Left lung (tissue), 14 donors: ENCODE measurements at places on chromosomes 5 and 9. TPM values are rescaled to one million over a fixed set of nuclear protein-coding genes. Genes with fewer than 3 reads are reported as not detected.

GRCh38 chr9:104092875-104093600, 1.1 kb upstream of the SMC2 start:
- DNase-seq = no peak

DNA sequence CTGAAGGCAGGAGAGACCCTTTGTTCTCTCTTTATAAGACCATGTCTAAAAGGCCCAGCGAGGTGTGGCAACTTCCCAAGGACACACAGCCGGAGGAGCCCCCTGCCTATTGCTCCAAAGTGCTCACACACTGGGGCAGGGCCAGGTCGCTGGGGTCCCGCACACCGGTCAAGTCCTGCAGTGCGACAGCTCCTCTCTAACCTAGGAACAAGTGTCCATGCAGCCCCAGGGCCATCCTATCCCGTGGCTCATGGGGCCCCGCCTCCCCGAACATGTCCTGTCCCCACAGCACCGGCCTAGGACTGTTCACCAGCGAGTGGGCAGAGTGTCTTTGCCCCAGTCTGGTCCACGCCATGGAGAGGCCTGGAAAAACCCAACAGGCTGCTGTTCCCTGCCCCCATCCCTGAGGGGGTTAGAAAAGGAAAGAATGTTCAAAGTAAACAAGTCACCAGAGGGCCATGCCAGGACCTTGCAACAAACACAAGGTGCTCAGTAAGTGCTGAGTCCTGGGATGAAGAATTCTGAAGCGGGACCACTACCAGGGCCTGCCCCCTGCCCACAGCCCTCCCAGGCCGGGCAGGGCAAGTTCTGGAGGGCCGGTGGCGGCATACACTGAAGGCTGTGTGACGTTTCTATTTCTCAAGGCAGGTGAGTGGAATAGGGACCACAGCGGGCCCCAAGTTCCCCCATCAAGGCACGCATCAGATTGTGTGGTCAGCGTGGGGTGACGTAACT, 938 bp downstream of the NINJ1 start:
- DNase-seq = peak; percentile 84

- DNase-seq = peak; percentile 81
Measured at GRCh38 chr5:82396871-82397514, 118.8 kb upstream of the RPS23 start.

DNA sequence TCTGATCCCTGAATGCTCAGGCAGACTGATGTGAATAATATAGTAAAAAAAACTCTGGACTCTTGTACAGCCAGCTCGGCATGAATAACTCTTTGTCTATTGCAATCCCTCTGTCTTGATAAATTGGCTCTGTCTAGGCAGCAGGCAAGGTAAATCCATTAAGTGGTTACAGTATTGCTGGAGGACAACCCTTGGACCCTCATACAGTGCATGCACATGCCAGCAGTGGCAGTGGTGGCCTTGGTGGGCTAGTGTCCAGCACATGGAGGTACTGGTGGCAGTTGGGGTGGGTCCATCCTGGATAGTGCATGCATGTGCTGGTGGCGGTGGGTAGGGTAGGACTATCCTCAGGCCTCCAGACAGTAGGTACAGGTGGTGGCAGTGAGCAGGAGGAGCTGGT, 38.9 kb downstream of the DNAJC21 start:
- no peak for DNase-seq

Gene CETN3
- 79.0 TPM for polyA plus RNA-seq

Gene GABBR2
- 1.00 TPM for polyA plus RNA-seq

DNA sequence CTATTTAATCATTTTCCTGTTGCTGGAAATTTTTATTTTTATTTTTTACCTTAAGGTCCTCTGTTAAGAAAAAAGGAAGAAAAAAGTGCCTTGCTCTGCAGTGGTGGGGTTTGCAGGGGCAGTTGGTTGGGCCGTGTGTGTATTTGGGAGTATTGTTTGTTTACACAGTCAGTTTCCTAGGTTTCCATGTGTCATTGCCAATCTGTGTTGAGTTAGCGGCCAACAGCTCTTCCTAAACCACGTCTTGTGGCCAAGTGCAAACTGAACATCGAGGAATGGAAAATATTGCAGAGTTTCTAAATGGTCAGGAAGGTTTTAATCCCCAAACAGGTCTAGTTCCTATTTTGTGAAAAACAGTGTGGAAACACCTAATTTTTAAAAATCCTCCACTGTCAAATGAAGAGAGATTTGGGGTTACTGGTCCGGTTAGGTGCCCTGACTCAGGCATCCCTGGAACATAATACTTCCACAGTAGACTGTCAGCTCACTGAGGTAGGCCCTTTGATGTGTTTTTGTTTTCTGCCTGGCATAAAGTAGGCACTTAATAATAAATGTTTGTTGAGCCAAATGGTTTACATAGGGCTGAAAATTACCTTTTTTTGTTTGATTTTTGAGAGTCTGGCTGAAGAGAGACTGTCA, 37.0 kb downstream of the MAMDC2 start:
- DNase-seq = no peak

- DNase-seq = no peak
Measured at GRCh38 chr5:115381911-115382662, 85.6 kb upstream of the CCDC112 start.

- no peak for DNase-seq
Measured at GRCh38 chr9:122302237-122303093, 37.8 kb downstream of the MRRF start.

DNA sequence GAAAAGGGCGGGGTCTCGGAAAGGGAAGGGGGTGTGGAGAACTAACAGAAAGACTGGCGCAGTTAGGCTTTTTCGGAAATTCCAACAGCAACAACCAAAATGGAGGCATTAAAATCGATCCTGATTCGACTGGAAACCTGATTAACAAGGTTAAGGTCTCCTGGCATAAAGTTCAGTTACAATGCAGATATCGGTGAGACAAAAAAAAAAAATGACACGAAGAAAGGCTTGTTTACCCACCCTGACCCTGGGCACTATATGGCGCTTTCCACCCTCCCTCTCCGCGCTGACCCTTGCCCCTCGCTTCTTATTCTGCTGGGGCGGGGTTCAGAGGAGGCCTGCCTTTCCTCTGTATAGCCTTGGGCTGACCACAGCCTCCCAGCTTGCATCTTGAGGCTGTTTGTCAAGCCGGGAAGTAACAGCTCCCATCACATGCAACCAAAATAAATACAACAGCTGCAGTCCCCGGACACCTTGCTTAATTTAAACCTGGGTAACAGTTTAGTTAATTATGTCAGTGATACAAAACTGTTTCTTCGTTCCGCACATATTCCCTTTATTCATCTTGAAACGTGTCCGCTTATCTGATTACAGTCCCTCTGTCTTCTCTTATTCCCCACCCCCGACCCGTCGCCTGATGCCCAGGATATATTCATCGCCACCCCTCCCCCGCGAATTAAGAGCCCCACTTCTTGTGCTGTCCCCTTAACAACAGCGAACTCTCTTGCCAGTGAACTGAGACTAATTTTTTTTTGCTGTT, 795 bp upstream of the PJA2 start:
- DNase-seq = peak; percentile 86

DNA sequence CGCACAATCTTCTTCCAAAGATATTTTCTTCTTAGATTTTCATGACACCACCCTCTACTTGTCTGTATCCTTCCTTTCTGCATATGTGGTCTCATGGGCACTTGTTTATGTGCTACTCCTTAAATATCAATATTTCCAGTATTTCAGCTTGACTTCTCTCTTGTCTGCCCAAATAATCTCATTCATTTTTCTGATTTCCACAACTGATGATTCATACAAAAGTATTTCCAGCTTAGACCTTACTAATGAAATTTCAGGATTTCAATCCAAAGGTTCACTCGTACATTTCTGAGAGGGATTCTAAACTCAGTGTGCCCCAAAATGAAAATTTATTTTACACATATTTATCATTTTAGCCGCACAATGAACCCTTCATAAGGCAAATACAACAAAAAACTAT, 928.9 kb upstream of the C9orf72 start:
- DNase-seq = no peak

DNA sequence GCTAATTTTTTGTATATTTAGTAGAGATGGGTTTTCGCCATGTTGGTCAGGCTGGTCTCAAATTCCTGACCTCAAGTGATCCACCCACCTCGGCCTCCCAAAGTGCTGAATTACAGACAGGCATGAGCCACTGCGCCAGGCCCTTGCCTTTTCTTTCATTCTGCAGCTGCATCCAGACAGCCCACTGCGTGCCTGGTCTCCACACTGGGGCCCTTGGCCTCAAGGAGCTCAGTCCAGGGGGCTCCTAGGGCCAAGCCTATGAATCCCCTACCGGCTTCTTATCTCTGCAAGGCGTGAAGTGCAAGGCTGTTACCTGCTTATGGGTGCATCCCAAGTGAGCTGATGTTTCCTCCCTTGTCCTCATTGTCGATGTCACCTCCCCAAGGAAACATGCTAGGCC, 78.8 kb downstream of the CSNK1A1 start:
- no peak for DNase-seq

DNA sequence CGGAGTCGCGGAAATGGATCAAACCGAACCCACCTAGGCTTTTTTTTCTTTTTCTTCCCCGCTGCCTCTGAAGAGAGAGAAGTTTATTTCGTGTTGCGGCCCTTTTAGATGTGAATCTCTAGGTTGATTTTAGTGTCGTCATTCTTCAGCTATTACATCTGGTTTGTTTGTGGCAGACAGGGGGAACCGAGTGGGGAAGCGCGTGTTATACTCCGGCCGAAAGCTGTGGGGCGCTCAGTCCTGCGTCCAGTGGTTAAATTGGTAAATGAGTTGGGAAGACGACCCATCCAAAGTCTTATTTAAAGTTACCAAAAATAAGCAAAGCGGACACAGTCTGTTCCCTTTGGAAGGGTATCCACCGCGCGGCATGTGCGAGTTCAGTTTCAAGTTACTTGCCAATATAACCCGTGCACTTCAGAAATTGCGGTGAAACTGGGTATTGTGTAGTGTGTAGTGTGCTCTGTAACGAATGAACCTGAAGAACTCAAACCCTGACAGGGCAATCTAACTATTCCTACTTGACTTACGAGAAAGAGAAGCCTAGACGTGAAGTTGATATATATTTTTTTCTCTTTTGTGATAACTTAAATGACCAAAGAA, 1.3 kb downstream of the MAN2A1 start:
- peak; percentile 76 for DNase-seq
